Tibial artery (tissue), 4 donors: ENCODE measurements at places on chromosomes 11 and 22.

DNA sequence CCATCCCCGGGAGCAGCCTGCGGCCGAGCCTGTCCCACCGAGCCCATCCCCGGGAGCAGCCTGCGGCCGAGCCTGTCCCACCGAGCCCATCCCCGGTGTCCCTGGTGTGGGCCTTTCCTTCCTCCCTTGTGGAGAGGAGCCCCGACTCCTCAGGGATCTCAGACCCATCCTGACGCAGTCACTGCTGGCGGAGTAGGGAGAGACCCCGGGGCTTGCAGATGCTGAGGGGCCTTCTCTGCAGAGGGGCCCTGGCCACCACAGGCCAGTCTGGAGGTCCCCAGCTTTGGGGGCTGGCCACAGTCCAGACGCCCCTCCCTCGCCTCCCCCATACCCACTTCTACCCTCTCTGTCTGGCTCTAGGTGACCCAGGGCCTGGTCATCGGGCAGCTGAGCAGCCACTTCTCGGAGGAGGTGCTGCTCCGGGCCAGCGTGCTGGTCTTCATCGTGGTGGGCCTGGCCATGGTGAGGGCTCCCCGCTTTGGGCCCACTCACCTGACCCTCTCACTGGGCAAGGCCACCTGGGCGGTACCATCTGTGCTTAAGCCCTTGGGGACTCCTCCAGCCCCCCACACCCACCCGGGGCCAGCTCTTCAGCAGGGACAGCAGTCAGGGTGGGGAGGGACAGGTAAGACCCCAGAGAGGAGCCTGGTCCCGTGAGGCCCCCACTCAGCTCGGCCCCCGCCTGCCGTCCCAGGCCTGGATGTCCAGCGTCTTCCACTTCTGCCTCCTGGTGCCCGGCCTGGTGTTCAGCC is 7.3 kb downstream of the PHLDA2 start:
- H3K27me3 ChIP-seq, result peaks cover 15% of the 10 kb centered on the region
- H3K36me3 ChIP-seq, result no peaks in the 10 kb centered on the region
- H3K4me1 ChIP-seq, result no peaks in the 10 kb centered on the region
- no peak for DNase-seq

GRCh38 chr22:36386351-36386899 is 1.3 kb downstream of the MYH9 start:
- H3K4me3 ChIP-seq, result peak overlapping the region; percentile 89
- peaks cover 23% of the 10 kb centered on the region for H3K36me3 ChIP-seq
- H3K27ac ChIP-seq, result peak overlapping the region; percentile 98
- peak; percentile 78 for DNase-seq
- no peaks in the 10 kb centered on the region for H3K27me3 ChIP-seq

DNA sequence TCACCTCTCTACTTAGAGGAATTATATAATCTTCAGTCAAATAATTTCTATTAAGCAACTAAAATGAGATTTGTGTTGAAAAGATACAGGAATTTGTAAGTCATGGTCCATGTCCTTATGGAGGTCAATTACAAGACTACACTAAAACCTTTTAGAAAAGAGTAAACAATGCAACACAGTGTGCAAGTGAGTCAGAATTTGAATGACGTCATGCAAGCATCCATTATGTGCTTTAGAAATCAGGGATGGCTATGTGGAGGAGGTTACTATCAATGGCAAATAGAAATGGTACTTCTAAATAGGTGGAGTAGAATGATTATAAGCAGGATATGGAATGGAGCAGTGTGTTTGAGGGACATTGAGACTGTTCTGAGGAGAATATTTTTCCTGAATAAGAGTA is 16.6 kb downstream of the OR10D3 start:
- no peaks in the 10 kb centered on the region for H3K36me3 ChIP-seq
- no peaks in the 10 kb centered on the region for H3K27me3 ChIP-seq
- H3K4me3 ChIP-seq, result no peak overlapping the region
- H3K4me1 ChIP-seq, result no peaks in the 10 kb centered on the region

- H3K27me3 ChIP-seq, result no peaks in the 10 kb centered on the region
- H3K36me3 ChIP-seq, result no peaks in the 10 kb centered on the region
- DNase-seq, result no peak
Measured at GRCh38 chr11:50187220-50187619, 154.5 kb downstream of the OR4C45 start.

DNA sequence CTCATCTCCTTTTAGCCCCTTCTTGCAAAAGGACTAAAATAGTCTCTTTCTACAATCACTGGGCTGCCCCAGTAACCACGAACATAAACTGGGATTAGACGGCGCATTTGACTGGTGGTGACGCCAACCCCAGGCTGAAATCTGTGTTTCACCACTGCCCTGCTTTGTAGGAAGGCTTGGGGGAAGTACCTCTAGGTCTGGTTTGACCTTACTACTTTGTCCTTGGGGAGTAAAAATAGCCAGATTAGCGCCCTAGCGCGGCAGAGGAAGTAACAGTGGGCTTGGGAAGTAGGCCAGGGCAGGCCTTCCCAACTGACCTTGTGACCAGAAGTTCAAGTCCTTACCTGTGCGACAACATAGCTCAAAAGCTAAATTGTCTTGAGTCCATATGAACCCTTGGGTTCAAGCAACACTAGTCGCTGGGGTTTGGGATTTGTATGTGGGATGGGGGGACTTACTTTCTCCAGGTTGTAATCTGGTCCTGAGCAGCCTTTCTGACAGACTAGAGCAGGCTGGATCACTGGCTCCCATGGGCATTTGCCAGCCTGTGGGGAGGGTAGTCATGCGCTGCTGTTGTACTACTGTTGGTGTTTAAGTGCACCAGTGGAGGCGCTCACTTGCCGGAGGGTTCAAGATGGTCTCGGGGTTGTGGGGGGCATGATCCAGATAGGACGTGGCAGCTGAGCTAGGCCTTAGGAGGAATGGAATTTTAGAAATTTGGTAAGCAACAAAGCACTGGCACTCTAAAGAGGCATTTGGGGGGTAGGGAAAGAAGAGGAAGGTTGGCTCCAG is 953 bp upstream of the PACS1 start:
- peaks cover 29% of the 10 kb centered on the region for H3K4me1 ChIP-seq
- H3K4me3 ChIP-seq, result peak overlapping the region; percentile 60
- peak; percentile 86 for DNase-seq
- peaks cover 38% of the 10 kb centered on the region for H3K36me3 ChIP-seq
- H3K27ac ChIP-seq, result peak overlapping the region; percentile 97
